ENCODE measurements at places on chromosomes 7 and 10.
A peak's percentile ranks its signal among the peaks of the same experiment; 100 is the strongest.

DNA sequence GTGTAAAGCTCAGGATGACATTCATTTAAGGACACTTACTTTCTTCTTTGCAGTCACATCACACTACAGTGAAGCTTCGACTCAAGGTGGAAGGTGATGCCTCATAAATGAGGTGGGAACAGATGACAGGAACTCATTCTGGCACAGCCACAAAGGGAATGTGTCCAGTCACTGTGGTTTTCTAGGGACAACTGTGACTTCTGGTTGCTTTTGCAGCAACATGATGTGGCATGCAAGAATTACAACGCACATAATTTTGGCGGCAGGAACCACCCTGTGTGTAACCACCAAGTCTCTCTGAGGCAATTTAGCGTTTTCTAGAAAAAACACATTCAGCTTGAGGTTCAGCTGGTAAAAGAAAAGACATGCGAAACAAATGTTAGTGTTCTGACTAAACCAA lies 32.0 kb upstream of the FERD3L start:
- DNase-seq, result no peak

GRCh38 chr7:114504586-114504985 lies 90.0 kb downstream of the FOXP2 start:
- DNase-seq, result no peak

DNA sequence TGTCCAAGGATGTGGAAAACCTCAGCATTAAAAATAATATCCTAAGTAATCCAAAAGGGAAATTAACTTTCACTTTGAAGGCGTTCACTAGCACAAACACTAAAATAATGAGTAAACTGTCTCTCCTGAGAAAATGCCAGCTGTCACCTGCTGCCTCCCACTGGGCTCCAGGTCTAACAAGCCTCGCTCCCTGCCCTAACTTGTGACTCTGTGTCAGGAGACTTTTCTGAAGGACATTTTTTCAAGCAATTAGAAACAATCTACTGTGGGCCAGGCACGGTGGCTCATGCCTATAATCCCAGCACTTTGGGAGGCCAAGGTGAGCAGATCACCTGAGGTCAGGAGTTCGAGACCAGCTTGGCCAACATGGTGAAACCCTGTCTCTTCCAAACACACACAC lies 72.8 kb upstream of the GLCCI1 start:
- no peak for DNase-seq

DNA sequence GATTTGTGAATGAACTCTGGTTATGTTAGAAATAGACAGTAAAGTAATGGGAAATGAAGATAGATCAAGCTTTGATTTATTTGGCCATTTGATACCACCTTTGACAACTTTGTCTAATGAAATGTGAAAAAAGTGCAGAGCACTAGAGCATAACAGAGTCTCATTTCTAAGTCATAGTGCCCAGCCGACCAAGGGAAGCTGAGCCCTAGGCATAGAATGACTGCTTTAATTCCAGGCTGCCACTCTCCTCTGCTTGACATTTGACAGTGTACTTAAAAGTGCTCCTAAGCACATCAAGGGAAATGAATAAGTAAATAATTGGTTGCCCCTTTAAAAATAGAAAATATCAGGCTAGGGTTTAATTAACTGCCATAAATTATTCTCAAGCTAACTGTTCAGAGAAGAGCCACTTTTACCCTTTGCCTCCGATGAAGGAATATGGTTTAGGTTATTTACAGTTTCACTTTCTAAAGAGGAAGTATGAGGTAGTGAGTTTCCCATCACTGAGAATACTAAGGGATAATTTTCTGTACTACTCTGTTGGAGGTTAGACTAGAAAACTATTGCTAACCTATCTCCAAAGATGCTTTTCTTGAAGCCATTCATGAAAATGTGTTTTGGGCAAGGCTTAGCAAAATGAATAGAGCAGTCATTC lies 591.6 kb downstream of the REEP3 start:
- no peak for DNase-seq

DNA sequence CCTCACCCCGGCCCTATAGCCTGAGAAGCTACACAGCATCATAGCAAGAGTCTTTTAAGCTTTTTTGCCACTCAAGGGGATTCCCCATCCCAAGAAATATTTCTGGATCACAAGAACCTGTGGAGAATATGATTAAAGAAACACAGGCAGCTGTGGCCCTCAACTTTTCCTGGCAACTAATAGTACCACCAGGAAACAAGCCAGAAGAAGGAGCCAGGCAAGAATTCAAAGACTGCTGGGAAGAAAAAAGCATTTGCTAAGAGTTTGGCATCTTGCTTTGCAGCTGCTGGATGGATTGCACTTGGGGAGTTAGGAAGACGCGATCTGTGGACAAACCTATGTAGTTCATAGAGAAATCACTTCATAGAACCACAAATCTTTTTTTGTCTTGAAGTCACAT lies 437.8 kb downstream of the PLXDC2 start:
- no peak for DNase-seq

DNA sequence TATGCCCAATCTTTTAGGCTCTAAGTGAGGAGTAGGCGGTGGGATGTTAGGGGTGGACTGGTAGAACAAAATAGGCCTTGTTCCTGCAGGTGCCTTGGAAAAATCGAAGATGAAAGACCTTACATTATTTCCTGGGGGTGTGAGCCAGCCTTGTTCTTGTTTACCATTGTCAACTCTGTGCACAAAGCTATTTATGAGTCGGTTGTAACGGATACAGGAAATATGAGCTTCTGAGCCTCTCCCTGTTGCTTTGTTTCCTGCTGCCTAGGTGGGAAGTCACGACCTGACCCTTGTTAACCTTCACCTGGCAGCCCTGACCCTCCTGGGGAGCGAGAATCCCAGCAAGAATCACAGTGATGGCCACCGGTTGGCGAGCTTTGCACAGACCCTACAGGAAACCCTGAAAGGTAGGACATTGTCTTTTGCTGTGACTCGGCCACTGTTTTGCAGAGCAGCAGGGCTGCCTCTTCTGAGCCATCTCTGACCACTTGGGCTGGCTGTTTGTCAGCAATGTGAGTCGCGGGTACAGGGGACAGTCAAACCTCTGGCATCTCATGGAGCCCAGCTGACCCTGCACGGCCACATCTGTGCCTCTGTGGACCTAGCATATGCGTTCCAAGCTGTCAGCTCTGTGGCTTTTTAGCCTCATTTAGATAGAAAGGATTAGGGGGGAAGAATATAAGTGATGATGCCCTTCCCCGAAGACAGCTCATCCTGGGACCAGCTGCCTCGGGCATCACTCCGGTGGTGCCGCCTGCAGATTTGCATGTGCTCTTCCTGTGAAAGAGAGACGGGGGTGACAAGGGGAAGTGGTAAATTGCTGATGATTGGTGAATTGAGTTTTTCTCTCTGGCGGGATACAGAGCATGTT lies 102.1 kb upstream of the ANLN start:
- DNase-seq, result peak; percentile 27

GRCh38 chr10:53162856-53163255 lies 390.3 kb upstream of the MBL2 start:
- DNase-seq, result no peak

DNA sequence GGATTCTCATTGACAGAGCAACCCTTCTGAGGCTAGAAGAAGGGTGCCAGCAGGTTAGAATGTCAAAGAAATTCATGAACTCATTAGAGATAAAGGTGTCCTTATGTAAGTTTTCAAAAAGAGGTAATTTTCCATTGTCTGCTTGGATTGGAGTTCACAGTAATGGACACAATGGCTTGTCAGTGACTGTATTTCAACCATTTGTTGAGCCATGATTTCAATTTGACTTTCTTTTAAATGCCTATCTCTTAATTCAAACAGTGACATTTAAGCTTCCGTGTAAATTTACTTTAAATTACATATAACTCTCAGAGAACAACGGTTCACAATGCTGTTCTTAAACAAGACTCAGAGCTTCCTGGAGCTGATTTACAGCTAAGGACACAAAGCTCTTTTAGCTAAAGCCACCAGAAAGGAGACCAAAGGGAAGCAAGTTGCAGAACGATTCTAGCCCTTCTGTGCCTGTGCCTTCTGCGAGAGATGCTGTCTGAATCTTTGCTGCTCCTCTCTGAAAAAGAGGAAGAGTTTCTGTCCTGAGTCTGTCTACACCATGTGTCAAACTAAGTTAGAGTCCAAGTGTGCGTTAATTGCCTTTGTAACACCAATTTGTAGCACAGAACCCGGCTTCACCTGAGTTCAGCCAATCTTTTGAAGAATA lies 42.2 kb upstream of the PFKP start:
- no peak for DNase-seq

- DNase-seq, result no peak
These were observed 85.4 kb downstream of the CH25H start for GRCh38 chr10:89121764-89122020.

DNA sequence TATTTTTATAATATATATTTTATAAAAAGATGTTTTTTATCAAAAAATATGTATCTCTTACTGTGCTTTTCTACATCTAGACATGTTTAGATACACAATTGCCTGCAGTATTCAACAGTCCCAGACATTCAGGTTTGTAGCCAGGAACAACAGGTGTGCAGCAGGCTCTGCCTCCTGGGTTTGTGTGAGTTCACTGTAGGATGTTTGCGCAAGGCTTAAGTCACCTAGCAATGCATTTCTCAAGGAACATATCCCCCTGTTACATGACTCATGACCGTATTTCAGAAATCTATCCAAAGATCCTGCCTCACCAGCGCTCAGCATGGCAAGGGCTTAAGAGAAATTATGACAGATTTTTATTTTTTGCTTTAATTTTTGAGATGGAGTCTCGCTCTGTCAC lies 41.5 kb downstream of the PITRM1 start:
- DNase-seq, result no peak
